ENCODE measurements at places on chromosomes 11 and 22. TPM values are rescaled to one million over a fixed set of nuclear protein-coding genes. Genes with fewer than 3 reads are reported as not detected.

Gene NDUFS3
- 350 TPM for total RNA-seq

Gene OR52E8
- total RNA-seq, result not detected

GRCh38 chr11:107044503-107044902, 26.2 kb upstream of the GUCY1A2 start:
- DNase-seq, result no peak

GRCh38 chr11:33063326-33063881, 24.0 kb downstream of the TCP11L1 start:
- DNase-seq, result no peak

- no peak for DNase-seq
Observed at GRCh38 chr11:126716456-126717083, 284.0 kb downstream of the KIRREL3 start.

- peak; percentile 33 for DNase-seq
Observed at GRCh38 chr11:70551351-70552166, 153.2 kb downstream of the CTTN start.
